Stimulated activated CD8-positive, alpha-beta memory T cell treated with anti-CD3 and anti-CD28 coated beads, Interleukin-4, amount 100 ng/mL, for 48 hours (primary cell): ENCODE measurements at places on chromosomes 3 and 15.

- no peak for DNase-seq
Measured at GRCh38 chr15:58830556-58830955, 59.5 kb downstream of the MINDY2 start.

- DNase-seq = no peak
Measured at GRCh38 chr3:171781711-171782127, 28.6 kb downstream of the PLD1 start.

- no peak for DNase-seq
Measured at GRCh38 chr3:189508784-189509501, 122.2 kb upstream of the TP63 start.

DNA sequence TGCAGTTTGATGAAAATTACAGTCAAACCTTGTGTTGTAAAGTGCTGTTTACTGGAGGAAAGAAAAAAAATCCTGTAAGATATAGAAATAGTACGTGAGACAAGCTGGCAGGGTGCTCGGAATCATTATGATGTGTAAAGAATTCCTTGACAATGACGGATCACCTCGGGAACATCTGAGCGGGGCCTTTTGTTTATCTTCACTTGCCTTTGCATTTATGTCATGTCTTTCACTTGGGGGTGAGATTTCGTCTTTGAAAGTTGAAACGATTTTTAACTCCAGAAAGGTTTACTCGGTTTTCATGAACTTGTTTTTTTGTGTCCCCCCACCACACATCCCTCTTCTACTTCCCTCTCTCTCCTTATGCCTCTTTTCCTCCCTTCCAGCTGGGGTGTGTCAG lies 128.3 kb upstream of the VEPH1 start:
- DNase-seq = no peak

DNA sequence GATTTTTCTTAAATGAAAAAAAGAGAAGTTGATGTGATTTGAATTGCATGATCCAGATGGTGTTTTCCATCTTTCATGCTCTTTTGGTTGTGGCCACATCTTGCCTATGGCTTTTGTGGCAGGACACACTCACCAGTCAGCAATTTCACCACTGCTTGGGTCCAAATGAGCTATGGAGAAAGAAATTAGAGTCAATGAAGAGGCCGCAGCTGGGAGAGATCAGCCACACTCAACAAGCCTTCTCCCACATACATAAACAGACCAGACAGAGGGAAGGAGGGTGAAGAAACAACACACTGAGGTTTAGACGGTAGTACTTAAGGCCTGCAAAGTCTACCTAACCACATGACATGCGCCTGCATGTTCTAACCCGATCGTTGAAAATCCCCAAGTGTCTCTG lies 110.7 kb upstream of the CDIN1 start:
- DNase-seq = no peak

DNA sequence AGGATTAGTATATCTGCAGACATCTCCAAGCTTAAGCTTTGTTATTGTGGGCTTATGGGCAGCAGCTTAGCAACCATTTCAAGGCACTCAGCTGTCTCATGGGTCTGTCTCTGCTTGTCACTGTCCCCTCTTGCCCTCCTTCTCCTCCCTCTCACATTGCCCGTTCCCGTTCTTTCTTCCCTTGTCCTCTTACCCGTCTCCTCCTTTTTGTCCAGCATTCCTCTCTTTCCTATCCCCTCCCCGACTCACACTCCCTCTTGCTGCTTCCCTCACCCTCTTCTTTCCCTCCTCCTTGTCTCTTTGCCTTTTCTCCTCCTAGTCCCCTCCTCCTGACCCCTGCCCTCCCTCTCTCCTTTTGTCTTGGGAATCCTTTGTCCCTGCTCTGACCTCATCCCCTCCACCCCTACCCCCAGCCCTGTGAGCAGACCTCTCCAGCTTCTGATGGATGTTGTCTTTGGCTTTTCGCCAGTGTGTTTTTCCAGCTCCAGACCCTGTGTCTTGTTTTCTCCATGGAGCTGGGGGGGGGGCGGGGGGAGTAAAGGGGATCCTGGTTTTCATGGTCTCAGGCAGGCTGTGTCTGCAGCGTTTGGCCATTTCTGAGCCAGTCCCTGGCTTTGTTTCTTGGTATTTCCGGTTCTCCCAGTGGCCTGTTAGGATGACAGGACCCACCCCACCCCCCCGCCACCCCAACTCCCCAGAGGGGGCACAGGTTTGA lies 47.9 kb upstream of the TRAK1 start:
- no peak for DNase-seq

- no peak for DNase-seq
Measured at GRCh38 chr3:160883373-160883772, 127.3 kb downstream of the PPM1L start.

GRCh38 chr3:141802316-141803077 lies 39.3 kb downstream of the GRK7 start:
- no peak for DNase-seq

DNA sequence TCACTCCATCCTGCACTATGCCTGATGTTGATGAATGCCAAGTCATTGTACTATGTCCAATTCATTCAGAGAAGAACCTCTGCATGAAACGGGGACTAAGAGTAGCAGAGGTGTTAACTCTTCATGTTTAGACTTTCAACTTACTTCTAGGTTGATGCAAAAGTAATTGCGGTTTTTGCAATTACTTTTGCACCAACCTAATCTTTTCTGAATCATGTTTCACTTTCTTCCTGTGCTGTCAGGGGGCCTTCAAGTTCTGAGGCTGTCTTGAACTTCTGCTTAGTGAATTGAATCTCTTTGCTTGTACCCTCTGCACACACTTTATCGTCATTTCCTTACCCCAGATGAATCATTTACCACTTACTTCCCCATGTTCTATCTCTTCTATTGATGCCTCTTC lies 636.2 kb downstream of the NAALADL2 start:
- no peak for DNase-seq

DNA sequence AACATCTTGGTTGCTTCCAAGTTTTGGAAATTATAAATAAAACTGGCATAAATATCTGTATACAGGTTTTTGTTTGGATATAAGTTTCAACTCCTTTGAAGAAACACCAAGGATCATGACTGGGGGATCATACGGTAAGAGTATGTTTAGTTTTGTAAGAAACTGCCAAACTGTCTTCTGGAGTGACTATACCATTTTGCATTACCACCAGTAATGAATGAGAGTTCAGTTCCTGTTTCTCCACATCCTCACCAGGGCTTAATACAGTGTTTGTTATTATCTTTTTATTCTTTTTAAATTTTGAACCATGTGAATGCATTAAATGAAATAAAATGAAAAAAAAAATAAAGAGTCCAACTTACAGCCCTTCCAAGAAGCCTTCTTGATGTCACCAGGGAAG lies 3.7 kb upstream of the ANKUB1 start:
- no peak for DNase-seq

GRCh38 chr3:45464336-45465170 lies 76.2 kb downstream of the LARS2 start:
- DNase-seq = no peak

GRCh38 chr15:57553526-57553925 lies 38.2 kb upstream of the MYZAP start:
- no peak for DNase-seq

DNA sequence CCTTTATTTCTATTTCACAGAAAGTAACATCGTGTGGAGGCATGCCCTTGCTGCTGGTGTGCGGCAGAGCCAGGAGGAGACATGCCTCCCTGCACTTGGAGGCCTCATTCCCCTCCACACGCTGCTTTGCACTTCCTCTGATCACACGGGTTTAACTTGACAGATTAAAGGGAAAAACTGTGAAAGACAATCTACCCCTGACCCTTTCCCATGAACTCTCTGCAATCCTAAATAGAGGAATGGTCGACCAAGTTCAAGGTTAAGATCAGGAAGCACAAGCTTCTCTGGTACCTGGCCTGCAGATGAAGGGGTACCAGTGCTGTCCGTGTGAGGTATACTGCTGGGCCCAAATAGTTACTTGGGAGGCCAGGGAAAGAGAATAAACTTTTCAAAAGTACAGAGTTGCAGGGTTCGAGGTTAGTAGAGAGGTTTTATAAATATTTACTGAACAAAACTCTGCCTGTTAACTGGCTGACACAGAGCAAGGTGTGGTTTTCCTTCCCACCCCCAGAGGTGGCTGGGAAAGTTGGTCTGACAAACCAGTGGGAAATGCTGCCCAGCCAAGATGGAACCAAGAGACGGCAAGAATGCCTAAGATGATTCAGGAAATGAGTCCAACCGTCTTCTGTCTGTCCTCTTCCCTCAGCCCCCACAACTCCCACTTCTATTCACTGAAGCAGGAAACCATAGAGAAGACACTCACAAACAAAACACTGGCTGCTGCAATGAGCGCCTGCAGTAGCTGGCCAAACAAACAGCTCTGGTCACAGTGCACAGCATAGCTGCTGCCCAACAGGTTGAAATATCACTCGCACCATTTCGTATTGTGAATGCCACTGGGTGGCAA lies 79.6 kb downstream of the IGF2BP2 start:
- no peak for DNase-seq

GRCh38 chr3:194728986-194729385 lies 43.3 kb downstream of the FAM43A start:
- no peak for DNase-seq

- DNase-seq = no peak
Measured at GRCh38 chr3:159245871-159246270, 444.0 kb downstream of the MFSD1 start.

DNA sequence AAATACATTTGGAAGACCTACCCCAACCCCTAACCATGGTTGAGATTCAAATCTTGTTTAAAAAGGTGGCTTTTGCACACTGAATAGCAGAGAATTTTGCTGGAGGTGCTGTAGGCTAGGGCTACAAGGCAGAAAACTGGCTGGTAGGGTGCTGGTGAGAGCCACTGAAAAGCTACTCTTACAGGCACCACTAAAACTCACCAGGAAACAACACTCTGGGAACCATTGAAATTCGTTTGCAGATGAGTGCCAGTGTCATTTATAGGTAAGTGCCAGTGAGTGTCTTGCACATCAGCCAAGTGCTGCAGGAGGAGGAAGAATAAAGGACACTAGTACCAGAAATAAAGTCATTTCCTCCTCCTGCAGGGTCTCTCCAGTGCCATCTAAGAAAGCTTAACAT lies 610.2 kb downstream of the ZNF385D start:
- no peak for DNase-seq

GRCh38 chr3:172084871-172085556 lies 45.6 kb downstream of the FNDC3B start:
- no peak for DNase-seq

DNA sequence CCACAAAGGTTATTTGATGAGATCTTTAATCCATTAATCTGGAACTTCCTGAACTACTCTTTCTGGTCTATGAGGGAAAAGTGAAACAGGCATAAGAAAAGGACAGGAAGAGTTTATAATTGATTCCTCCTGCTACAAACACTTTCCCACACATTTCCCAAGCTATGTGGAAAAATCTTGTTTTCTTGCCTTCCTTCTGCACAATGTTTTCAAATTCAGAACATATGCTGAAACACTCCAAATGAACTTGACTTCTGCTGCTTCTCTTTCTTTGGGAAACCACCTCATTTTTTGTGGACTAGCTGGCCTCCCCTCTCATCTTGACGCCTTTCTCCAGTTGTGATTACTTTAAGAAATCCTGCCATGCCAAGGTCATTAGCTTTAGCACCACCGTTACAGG lies 100.7 kb upstream of the PTPRG start:
- no peak for DNase-seq

DNA sequence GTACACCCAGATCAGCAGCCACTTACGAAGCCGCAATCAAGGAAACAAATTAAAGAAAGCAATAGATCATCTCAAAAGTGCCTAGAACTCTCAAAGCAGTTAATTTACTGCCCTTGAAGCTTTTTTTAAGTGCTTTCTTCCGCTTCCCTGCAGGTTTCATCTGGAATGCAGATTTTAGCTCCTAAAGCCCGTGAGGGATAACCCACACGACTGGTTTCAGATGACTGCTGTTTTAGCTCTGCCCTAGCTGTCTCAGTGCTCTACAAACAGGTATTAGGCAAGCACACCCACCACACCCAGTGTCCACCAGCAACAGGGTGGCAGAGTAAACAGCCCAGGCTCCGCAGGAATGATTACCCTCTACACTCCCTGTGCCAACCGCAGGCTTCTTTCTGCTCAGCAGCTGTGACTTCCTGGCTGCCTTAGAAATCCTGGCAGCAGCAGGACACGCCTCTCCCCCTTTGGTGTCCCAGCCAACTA lies 126.0 kb downstream of the FMN1 start:
- no peak for DNase-seq

DNA sequence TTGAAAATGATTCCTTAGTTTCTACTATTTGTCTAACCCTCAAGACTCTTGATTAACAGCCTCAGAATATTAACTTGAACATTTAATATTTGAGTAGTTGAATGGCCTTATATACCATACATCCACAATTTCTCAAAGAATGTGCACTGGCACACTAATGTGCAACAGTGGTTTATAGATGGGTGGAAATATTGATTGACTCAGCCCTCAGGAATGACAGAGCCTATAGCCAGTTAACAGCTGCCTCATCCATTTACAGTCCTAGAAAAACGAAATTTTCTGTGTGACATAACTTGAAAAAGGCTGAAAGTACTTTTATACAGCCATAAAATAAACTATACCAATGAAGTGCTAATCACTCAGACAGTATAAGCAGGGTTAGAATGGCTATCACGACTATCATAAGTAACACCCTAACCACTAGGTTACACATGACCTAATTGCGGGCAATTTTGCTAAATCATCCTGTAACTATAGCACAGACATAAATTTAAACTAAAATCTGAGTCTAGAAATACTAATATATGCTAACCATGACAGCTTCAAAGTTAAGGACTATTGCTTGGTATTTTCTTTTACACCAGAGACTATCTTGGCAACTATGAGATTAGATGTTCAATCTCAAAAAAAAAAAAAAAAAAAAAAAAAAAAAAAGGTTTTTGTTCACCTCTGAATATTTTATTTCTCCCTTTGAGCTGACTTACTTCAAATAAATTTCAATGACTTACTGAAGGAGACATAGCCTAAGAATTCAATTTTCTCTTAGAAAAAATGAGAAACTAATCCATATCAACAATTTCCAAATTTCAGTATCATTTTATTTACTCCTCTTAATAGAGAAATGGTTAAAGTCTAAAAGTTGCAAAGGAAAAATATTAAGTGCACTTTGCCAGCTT lies 9.3 kb downstream of the SECISBP2L start:
- DNase-seq = no peak

DNA sequence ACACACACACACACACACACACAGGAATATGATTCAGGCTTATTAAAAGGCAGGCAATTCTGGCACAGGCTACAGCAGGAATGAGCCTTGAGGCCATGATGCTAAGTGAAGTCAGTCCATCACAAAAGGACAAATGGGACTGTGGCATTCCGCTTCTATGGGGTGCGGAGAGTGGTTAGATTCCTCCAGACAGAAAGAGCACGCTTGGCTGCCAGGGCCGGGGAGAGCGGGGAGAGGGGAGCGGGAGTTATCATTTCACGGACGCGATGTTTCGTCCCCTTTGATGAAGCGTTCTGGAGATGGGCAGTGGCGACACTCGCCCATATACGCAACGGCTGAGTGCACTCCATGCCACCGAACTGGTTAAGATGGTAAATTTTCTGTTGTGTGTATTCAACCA lies 58.5 kb upstream of the FAM174B start:
- DNase-seq = no peak
